ENCODE measurements at places on chromosomes 5 and 9.
A peak's percentile ranks its signal among the peaks of the same experiment; 100 is the strongest.

DNA sequence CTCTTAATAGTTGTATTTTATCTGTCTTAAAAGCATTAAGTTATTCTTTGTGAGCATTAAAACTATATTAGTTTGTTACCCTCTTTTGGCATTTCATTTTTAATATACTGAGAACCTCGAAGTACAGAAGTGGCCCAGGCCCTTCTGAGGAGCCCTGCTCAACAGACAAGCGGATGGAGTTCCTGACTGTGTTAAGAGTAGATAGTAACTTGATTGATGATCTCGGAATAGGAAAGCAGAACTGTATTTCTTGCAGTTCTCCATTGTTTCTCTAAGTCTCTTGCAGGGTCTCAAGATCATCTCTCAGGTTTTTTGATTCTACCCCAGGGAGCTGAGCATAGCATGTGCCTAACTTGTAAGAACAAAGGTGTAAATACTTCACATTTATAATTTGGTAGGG lies 139.6 kb downstream of the SMARCA2 start:
- DNase-seq: no peak

GRCh38 chr9:101440714-101441230 lies 5.2 kb upstream of the ALDOB start:
- no peak for DNase-seq

DNA sequence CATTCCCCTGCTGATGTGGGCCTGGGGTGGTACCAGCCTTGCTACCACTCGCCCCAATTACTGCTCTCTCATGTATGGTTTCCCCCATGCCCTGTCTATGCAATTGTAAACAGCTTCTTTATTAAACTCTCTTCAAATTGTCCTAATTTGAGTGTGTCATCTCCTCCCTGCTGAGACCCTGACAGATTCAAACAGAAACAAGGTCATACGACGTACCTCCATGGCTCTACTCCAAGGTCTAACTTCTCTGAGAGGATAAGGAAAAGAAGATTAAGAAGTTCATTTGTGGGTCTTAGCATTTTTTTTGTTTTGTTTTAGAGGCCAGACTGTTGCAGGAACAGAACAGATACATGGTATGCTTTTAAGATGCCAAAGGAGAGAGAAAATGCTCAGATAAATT lies 38.0 kb downstream of the ABITRAM start:
- no peak for DNase-seq

DNA sequence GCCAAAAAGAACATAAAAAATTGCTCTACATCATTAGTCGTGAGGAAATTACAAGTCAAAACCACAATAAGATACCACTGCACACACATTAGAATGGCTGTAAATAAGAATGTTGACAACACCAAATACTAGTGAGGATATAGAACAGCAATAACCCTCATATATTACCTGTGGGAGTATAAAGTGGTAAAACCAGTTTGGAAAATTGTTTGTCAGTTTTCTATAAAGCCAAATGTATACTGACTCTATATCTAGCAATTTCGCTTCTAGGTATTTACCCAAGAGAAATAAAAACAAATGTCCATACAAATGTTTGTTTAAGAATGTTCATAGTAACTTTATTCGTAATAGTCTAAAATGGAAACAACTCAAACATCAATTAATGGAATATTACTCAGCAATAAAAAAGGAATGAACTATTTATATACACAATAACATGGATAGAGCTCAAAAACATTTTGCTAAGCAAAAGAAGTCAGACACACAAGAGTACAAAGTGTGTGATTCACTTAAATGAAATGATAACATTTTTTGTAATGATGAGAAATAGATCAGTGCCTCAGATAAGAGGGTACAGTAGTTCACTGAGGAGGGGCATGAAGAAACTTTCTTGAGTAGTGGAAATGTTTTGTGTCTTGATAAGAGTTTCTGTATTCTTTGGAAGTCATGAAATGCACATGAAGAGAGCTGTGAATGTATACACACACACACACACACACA lies 219.6 kb upstream of the ZNF462 start:
- no peak for DNase-seq

DNA sequence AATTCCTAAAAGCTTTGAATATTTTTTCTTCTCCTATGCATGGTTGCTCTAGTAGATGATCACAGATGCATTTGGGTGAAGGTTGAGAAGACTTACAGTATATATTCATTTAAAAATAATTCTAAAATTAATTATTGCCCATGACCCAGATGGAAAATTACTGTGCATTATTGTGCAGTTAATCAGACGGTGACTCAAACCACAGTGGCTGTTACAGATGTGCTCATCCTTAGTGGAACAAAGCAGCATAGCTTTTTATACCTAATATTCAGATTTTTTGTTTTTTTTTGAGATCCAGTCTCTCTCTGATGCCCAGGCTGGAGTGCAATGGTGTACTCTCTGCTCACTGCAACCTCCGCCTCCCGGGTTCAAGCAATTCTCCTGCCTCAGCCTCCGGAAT lies 10.7 kb downstream of the OR2V1 start:
- peak; percentile 43 for DNase-seq

DNA sequence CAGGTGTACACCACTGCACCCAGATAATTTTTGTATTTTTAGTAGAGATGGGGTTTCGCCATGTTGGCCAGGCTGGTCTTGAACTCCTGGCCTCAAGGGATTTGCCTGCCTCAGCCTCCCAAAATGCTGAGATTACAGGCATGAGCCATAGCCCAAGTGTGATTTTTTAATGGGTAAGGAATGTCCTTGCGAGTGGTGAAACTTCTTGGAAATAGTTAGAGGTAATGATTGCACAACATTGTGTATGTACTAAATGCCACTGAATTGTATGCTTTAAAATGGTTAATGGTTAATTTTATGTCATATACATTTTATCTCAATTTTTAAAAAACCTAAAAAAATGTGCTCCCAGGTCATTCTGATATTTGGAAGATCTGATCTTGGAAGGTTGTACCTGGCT lies 59.9 kb upstream of the IL6ST start:
- DNase-seq: peak; percentile 66

DNA sequence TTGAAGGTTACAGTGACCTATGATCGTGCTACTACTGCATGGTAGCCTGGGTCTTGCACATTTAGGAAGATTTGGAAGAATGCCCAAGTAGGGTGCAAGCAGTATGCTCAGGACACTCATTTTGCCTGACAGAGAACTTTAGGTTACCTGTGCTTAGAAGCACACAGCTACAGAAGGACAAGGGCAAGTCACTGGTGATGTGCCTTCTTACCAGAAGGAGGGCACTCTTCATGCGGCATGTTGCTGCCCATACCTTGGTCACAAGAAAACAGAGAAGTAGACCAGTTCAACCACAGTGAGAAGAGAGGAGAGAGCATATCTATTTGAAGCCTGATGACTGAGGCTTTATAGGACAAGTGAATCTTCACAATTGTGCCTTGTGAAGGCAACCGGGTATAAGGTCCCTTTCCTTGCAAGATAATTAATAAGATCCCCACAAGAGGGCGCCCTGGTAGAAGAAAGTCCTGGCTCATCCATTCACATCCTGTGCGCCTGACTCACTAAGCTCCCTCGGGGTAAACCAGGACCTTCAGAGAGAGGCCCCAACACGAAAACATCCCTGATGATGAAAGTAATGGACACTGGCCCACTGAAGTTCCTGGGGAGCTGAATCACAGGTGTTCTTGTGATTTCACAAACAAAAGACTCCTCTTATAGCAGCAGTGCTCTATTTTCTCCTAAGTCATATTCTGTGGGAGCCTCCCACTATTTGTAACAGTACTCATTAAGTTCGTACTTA lies 38.1 kb upstream of the STARD4 start:
- peak; percentile 98 for DNase-seq

DNA sequence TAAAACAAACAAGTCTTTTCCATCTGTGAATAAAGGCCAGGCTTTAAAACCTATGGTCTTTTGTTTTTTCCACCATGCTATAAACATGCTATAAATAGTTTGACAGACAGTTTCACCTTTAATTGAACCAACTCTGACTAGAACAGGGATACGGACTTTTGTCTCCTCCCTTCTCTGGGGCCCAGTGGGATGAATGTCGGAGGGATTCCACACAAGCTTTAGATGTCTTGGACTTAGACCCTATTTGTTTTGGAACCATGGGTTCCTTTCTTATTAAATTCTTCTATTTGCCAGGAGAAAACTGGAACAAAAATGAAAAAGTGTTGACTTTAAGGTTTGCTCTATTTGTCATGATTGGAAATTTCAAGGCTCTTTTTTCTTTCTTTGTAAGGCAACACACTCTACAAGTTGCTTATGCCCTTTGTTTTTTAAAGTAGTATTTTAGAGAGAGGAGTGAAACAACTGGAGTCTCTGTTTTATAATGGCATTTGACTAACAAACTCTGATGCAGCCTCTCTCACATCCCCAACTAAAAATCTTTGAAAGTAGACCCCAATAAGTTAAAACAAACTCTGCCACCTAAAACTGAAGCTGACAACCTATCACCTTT lies 145.3 kb downstream of the MLLT3 start:
- DNase-seq: no peak

GRCh38 chr9:128494746-128495129 lies 9.8 kb upstream of the GLE1 start:
- DNase-seq: no peak
